ENCODE measurements at places on chromosomes 1 and 21. TPM values are rescaled to one million over a fixed set of nuclear protein-coding genes. Genes with fewer than 3 reads are reported as not detected.
A peak's percentile ranks its signal among the peaks of the same experiment; 100 is the strongest.

The OLIG2 gene
- not detected for total RNA-seq

GRCh38 chr1:246214708-246215509, 292.2 kb downstream of the SMYD3 start:
- DNase-seq: peak; percentile 14

GRCh38 chr1:154855186-154855851, 14.8 kb downstream of the KCNN3 start:
- no peak for DNase-seq

GRCh38 chr1:203166192-203166940, 9.3 kb downstream of the MYBPH start:
- peak; percentile 39 for DNase-seq

The KCNE2 gene
- total RNA-seq: not detected

GRCh38 chr1:25874209-25874608, 1.3 kb downstream of the PAQR7 start:
- no peak for DNase-seq

GRCh38 chr1:67382292-67382691, 47.9 kb downstream of the SERBP1 start:
- DNase-seq: no peak

- peak; percentile 58 for DNase-seq
These were observed 56.2 kb downstream of the FCRL5 start for GRCh38 chr1:157496121-157496526.
